ENCODE measurements at places on chromosomes 7 and 10.

GRCh38 chr7:121739465-121739864 lies 133.5 kb upstream of the PTPRZ1 start:
- DNase-seq, result no peak

DNA sequence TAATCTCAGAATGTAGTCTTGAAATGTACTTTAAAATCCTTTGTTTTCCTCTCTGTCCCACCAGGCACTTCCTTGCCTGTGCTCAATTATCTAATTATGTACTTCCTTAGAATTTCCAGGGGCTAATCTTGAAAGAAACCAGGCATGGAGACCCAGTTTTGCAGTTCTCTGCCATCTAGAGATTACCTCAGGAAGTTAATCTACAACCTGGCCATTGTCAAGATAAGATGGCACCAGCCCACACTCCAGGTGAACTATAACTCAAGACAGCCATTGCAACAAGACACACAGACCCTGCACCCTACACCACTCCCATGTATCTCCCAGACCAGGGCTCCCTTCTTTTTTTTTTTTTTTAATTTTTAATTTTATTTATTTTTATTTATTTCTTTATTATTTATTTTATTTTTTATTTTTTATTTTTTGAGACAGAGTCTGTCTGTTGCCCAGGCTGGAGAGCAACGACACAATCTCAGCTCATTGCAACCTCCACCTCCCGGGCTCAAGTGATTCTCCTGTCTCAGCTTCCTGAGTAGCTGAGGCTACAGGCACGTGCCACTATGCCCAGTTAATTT lies 85.9 kb upstream of the TRIM24 start:
- no peak for DNase-seq

DNA sequence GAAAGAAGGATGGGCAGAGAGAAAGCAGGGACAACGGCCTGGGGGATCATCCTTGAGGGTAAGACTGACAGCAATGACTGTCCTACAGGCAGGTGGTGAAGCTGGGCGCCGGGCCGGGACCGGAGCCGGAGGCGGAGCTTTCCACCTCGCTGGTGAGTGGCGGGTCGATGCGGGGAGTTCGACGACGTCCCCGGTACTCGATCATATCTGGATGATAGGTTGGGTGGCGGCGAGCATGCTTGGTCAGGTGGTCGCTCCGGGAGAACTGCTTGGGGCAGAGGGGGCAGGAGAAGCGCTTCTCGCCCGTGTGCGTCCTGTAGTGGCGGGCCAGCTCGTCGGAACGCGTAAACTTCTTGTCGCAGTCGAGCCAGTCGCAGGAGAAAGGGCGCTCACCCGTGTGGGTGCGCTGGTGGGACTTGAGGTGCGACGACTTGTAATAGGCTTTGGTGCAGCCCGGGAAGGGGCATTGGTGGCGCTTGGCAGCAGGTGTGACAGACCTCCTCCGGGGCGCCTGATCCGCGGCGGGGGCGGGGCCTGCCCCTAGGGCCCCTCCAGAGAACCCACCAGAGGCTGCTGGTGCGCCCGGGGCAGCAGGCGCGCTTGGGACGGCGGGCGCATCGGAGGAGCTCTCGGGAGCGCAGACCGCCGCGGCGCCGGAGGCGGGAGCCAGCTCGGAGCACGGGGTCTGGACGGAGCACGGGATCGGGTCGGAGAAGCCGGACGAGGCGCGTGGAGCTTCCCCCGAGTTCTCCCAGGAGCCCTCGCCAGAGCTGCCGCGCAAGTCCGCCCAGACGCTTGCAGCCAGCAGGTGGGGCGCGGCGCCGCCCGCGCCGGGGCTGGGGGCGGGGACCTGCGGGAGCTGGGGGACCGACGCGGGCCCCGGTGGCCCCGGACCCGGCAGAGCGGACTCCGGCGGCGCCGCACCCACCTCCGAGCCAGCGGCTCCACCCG lies 752 bp downstream of the KLF14 start:
- peak; percentile 90 for DNase-seq

DNA sequence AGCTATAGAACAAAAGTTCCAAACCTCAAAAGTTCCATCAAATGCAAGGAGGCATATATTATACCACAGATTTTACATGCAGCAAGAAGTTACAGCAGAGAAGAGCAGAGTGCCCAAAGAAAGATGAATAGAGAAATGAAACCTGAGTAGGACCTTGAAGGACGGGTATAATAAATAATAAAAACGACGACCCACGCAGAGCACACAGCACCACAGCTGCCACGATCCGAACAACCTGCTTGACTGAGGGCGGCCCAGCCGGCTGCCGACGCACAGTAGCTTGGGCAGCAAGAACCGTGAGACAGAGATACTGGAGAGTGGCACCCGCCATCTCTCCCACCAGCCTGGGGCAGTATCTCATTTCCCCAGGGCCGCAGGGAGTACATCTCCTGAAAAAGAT lies 79.0 kb downstream of the HIPK2 start:
- DNase-seq, result no peak

GRCh38 chr10:35041502-35041879 lies 48.6 kb downstream of the CUL2 start:
- peak; percentile 31 for DNase-seq

GRCh38 chr7:151936207-151936606 lies 20.0 kb upstream of the GALNTL5 start:
- no peak for DNase-seq

DNA sequence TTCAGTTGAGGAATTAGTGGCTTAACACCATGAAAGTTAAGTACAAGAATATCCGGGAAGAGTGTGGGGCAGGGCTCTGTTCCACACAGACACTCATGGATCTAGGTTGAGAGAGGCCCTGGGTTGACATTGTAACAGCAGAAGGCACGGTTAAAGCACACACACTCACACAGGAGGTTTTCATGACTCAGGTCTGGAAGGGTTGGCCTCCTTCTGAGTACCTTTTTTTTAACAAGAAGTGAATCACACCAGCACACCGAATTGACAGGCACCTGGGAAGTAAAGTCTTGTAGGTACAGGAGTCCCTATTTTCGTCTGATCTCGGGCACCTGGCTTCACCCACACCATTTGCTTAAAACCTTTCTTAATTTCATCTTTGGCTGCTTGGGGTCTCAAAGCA lies 509.4 kb upstream of the ADARB2 start:
- DNase-seq, result no peak

- peak; percentile 73 for DNase-seq
Measured at GRCh38 chr10:73907841-73908517, 3.0 kb upstream of the PLAU start.

DNA sequence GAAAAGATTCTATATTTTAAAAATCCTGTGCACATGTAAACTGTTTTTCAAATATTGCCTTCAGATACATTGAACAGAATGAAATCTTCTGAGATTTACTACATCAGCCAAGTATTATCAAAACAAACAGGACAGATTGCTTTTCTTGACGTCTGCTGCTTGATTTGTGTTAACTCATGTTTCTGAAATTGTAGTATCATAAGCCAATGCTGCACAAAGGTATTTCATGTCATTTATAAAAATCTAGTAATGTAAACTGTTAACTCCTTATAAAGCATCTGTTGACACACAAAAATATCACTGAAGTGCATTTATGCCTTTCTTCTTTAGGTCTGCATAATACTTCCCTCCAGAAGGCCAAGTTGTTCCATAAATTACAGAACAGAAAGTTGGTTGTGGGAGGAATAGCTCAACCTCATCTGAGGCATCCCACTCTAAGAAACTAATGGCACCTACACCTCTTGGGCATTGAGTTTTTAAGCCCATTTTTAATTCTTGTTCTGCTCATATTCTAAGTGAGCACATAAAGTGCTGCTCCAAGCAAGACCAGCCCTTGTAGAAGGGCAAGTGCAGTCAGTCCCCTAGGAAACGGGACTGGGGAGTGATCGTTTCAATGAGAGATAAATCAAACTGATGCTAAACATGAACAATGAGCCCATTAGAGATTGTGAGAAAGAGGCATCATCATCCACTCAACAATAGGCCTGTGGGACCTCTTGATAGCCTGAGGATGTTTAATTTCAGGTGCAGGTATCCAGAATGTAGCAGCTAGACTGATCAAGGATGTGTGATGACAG lies 28.5 kb downstream of the CAV1 start:
- no peak for DNase-seq

GRCh38 chr7:11343818-11344413 lies 370.2 kb downstream of the PHF14 start:
- no peak for DNase-seq

DNA sequence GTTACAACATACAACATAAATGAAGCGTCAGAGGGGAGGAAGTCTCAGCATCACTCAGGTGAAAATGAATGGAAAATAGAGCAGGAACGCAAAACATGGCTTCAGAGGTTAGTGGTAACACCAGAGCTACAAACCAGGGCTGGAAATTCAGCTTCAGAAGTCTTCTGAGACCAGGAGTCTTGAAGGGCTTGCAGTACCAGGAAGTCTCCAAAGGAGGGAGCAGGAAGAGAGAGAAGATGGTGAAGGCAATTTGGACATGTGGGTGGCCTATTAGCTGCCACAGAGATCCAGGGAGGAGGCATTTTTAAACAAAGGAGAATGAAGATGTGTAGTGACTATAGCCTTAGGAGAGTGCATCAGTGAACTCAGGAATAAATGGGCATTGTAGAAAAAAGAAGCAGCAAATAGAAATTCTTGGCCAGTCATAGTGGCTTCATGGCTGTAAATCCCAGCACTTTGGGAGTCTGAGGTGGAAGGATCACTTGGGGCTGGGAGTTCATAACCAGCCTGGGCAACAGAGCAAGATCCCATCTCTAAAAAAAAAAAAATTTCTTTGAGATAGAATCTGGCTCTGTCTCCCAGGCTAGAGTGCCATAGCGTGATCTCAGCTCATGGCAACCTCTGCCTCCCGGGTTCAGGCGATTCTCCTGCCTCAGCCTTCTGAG lies 9.3 kb upstream of the TET1 start:
- DNase-seq, result peak; percentile 31
